SJSA1 (cell line): ENCODE measurements at places on chromosomes 7 and 10. TPM values are rescaled to one million over a fixed set of nuclear protein-coding genes. Genes with fewer than 3 reads are reported as not detected.

DNA sequence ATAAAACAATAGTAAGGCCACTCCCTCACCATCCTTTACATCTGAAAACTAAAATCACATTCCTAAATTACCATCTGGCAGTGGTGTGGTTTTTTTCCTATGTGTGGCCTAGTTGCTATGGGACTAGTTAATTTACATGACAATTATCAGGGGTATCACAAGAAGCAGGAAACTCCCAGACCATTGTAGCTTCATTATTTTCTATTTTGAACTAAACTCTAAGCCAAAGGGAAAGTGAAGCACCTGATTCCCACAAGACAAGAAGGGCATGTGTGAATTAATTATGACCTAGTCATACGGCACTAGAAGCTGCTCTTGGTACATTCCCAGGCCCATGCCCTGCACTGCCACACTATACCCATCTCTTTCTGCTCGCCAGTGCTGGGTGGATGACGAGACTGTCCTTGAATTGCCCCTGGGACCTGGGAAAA lies 103.4 kb downstream of the ATXN7L1 start:
- no peak for DNase-seq

DNA sequence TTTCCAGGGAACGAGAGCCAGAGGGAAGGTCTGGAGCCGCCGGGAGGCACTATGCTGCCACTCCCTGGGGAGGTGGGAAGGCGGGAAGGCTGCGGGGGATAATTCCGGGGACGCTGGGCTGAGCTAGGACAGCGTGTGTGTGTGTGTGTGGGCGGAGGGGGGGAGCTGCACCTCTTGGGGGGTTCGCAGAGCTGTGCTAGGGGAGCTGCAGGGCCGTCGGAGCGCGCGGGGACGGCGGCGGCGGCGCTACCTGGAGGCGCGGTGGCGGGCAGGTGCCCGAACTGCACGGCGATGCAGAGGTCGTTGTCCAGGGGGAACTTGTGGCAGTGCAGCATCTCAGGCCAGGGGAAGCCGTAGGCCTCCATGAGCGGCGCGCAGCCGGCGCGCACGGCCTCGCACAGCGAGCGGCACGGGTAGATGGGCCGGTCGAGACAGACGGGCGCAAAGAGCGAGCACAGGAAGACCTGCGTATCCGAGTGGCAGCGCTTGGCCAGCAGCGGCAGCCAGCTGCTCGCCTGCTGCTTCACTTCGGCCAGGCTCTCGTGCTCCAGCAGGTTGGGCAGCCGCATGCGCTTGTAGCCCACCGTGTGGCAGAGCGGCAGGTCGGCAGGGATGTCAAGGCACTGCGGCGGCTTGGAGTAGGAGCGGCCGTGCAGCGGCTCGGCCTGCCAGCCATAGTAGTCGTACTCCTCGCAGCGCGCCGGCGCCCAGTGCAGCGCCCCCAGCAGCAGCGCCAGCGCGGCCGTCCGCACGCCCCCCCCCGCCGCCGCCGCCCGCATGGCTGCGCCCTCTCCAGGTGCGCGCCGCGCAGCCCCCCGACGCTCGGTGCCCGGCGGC lies 526 bp downstream of the SFRP5 start:
- DNase-seq: no peak

DNA sequence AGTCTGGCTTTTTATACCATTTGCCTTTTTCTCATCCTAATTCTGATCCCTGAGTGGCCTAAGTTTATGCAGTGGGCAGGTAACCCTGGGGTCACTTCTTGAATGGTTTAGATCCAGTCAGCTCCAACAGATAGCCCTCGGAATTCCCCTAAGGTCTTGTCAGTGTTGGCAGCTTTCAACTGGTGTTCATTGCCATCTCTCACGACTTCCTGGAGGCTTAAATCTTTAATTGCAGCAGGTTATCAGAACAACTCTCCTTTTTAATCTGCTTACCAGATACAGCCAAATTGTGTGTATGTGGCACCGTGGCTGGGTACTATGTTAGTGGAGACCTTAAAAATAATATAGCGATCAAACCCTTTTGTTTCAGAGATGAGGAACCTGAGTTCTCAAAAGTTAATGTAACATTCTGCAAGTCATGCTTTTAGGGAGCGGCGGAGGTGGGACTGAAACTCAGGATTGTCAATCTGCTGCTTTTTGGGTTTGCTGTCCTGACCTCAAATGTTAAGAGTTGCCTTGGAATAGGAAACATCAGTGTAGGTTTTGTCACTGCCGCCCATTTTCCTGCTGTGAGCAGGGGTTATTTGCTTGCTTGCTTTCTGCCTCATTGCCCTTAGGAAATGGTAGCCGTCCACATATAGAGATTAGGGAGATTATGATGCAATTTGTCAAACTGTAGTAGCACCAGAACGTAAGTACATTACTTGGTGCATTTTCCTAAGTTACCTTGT lies 818 bp downstream of the DLD start:
- no peak for DNase-seq

- no peak for DNase-seq
Observed at GRCh38 chr10:61830072-61830845, 71.2 kb upstream of the ARID5B start.

GRCh38 chr7:100546129-100546925 lies 7.3 kb downstream of the AGFG2 start:
- no peak for DNase-seq

GRCh38 chr7:2728316-2729030 lies 40.5 kb downstream of the AMZ1 start:
- no peak for DNase-seq

DNA sequence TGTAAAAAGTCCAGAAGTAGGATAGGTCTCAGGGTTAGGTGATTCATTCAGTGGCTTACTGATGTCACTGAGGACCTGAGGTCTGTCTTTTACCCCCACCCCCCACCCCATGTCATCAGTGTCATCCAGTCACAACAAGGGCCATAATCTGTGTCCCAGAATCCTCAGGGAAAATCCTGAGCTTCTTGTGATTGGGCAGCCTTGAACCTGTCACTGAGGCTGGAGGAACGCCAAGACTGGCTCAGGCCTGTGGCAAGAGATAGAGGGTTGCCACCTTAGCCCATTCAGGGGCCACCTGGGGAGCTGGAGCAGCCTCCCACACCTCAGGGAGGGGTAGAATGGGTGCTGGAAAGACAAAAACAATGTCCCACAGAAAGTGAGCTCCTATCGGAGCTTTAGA lies 29.7 kb downstream of the NUB1 start:
- DNase-seq: no peak

DNA sequence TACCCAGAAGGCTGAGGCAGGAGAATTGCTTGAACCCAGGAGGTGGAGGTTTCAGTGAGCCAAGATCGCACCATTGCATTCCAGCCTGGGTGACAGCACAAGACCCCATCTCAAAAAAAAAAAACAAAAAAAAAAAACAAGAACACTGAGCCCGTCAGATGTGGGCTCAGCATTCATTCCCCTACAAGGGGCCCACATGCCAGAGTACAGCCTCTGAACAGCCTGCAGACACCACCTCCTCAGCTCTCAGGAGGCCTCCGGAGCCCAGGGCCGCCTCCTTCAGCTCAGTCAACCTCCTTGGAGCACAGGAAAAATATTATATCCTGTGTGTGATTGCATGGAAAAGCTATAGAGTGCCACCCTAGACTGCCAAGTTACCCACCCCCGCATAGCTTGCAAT lies 112.3 kb downstream of the ABLIM1 start:
- no peak for DNase-seq

DNA sequence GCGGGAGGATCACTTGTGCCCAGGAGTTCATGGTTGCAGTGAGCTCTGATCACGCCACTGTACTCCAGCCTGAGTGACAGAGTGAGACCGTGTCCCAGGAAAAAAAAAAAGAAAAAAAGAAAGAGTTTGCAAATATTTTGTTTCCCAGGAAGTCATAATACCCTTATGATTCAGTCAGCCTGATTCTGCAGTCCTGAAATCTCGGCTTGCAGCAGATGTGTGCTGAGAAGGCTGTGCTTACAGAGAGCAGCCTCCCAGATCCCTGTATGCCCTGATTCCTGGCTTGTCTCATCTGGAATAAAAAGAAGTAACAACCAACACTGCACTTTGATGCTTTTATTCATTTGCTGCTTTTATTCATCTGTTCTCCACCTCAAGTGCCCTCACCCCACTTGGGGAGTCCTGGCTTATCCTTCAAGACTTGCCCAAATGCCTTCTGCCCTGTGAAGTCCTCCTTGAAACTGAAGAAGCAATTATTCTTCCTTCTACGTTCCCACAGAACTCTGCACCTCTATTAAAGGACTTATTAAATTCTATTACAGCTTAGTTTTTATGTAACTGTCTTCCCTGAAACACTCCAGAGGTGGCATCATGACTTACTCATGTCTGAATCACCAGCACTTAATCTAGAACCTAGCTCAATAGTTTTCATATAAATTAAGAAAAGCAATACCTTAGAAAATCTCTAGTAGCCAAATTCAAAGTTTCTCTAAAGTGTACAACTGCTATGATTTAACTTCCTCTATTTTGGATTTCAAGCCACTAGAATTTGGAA lies 27.7 kb upstream of the BPGM start:
- DNase-seq: peak; percentile 36

DNA sequence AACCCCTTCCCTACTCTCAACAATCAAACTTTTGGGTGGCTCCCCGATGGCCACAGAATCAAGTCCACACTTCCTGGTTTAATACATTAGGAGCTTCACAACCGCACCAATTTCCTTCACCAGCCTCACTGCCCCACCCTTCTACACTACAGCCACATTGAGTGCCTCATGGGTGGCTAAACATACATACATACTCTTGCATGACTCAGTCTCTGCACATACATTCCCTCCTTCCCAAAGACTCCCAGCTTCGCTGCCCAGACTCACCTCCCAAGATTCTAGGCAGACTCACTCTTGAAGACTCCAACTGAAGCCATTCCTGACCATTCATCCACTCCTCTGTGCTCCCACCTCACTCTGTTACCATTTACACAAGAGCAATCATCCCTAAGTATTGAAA lies 15.9 kb downstream of the VPS41 start:
- no peak for DNase-seq

GRCh38 chr7:105227391-105227790 lies 161.3 kb downstream of the SRPK2 start:
- DNase-seq: no peak

DNA sequence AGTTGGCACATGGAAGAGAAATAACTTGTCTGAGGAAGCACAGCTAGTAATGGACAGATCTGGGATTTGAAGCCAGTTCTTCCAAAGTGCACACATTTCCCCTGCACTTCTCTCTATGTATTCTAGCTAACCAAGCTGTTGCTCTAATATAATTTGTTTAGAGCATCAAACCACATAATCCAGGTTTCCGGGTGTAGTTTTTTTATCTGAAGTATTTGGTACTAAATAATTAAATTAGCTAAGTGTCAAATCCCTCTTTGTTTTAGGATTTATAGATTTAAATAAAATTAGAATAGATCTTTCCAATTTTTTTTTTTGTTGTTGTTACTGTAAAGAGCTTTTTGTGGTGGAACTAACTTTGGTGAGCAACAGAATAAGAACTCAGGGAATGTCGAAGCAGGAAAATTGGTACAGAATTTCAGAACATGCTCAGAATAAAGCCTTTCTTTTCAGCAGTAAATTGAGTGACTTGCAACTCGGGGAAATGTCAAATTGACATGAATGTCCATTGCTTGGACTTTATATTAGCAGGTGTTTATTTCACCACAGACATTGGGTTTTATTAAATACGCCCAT lies 33.7 kb downstream of the CAMK1D start:
- no peak for DNase-seq

DNA sequence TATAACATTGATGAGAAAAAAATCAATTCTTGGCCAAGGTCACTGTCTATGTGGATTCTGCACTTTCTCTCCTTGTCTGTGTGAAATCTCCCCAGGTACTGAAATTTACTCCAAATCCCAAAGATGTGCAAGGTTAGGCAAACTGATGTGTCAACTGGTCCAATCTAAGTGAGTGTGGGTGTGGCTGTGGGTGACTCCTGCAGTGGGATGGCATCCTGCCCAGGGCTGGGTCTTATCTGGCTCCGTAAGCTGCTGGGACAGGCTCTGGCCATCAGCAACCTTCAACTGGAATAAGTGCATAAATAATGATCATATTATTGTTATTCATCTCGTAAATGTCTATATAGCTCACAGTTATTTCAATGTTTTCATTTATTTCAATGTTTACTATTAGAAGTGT lies 79.3 kb downstream of the JCAD start:
- DNase-seq: no peak

- no peak for DNase-seq
Observed at GRCh38 chr7:104846731-104847130, 167.3 kb upstream of the KMT2E start.

DNA sequence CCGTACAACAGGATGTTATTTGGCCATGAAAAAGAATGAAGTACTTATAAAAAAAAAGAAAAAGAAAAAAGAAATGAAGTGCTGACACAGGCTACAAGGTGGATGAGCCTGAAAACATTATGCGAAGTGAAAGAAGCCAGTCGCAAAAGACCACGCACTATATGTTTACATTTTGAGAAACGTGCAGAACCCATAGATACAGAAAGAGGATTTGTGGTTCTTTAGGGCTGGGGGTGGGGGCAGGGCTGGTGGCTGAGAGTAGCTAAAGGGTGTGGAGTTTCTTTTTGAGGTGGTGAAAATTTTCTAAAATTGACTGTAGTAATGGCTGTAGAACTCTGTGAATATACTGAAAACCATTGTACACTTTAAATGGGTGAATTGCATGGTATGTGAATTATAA lies 86.0 kb upstream of the FAM20C start:
- no peak for DNase-seq

DNA sequence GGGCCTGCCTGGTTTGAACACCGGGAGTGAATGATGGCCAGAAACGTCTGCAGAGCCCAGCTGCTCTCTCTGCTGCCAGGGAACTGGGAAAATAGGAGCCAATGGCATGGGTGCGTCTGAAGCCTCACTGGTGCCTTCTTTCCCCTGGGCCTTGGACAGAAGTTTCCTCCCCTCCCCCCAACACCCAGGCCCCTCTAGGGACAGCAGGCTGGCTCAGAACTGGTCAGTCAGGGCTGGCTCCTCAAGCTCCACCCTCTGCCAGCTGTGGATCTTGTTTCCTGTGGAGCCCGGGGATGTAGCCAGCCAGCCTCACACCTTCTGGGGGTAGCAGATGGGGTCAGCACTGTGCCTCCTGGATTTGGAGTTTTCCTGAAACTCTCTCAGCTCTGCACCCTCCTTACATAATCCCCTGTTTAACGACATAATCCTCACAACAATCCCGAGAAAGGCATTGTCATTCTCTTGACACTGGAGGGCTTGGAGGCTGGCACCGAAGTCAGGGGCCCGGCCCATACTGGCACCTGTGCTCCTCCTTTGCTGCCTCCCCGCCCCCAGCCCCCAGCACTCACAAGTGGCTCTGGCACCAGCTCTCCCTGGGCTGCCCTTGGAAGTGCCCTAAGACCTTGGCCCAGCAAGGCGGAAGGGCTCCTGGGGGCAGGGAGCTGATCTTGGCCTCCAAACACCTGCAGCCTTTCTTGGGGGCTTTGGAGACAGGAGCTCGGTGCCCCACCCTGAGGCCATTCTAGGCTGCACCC lies 5.7 kb downstream of the LDB3 start:
- no peak for DNase-seq

GRCh38 chr10:130434446-130435385 lies 298.5 kb downstream of the GLRX3 start:
- DNase-seq: no peak

PBLD gene
- 3.2 and 3.3 TPM in 2 replicates for total RNA-seq

STEAP2 gene
- total RNA-seq: 2.4 and 3.3 TPM in 2 replicates

IFIT2 gene
- 0.44 and 2.2 TPM in 2 replicates for total RNA-seq

FOXI2 gene
- not detected in 2 replicates for total RNA-seq

CRHR2 gene
- total RNA-seq: not detected in 2 replicates

PPP1R9A gene
- not detected in 2 replicates for total RNA-seq

SLC29A3 gene
- total RNA-seq: 0.88 and 1.1 TPM in 2 replicates

MICALL2 gene
- 4.0 and 7.7 TPM in 2 replicates for total RNA-seq

PRPS1L1 gene
- not detected in 2 replicates for total RNA-seq
